ENCODE measurements at places on chromosomes 11 and 22. TPM values are rescaled to one million over a fixed set of nuclear protein-coding genes. Genes with fewer than 3 reads are reported as not detected.

DNA sequence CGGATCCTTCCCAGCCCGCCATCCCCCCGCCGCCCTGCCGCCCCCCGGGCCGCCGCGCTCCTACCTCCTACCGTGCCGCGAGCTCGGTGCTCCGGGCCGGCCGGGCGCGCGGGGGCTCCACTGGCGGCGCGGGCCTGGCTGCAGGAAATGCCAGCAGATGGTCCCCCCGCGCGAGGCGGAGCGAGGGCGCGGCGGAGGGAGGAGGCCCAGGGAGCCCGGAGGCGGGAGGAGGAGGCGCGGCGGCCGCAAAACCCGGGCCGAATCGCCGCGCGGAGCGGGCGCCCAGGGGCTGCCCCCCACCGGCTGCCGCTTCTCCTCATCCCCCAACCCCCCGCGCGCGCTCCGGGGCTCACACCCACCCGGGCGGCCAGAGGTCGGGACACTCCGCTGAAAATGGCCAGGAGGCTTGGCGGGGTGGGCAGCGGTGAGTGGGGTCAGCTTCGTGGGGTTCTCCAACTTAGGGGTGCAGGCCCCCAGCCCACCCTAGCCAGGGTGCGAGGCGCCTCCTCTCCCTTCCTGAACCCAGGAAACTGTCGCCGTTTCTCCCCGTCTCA, at the start of gene OSBPL5:
TSS of gene OSBPL5 (minus strand) at position 159 of the 554 bp plus-strand sequence. CDS start 36,162 bp downstream, outside the sequence.
- peak within 1 kb of the TSS; percentile 61 for H3K4me3 ChIP-seq
- no peak within 1 kb of the TSS for H3K27ac ChIP-seq
- peak; percentile 68 for DNase-seq
- H3K36me3 ChIP-seq, result no peaks in the 10 kb centered on the region

DNA sequence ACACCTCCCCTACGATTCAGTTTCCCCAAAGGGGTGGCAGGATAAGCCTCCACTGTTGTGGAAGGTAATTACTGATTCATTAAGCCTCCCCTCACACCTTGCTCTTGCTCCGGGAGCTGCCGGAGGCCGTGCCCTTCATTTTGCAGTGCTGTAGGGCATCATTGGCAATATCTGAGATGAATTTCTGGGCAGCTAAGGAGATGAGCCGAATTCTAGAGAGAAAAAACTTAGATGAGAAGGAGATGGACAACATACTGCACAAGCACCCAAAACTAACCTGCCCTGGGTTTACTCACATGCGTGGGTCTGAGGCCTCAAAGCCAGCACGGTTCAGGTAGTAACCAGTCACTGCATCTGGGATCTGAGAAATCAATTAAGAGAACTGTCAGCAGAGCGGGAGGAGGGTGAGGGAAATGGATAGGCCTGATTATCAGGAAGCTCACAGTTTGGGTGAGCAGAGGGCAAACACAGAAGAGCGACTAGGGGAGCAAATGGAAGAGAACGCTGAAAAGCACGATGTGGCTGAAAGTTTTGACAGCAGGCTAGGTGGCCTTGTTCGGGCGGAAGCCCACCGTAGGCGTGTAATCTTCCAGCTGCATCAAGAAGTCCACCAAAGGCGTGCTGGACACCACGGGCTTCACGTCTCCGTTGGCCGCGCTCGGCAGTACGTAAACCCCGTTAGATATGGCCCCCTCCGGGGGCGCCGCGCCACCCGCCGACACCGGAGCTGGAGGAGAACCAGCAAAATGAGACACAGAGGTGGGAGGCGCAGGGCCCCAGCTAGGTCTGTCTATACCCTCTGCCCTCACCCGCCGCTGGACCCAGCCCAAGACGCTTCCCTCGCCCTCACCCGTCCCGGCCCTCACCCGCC, 689 bp downstream of the TAF10 start:
- peaks cover 35% of the 10 kb centered on the region for H3K36me3 ChIP-seq
- peak; percentile 28 for DNase-seq
- no peaks in the 10 kb centered on the region for H3K27me3 ChIP-seq
- peaks cover 42% of the 10 kb centered on the region for H3K4me1 ChIP-seq

DNA sequence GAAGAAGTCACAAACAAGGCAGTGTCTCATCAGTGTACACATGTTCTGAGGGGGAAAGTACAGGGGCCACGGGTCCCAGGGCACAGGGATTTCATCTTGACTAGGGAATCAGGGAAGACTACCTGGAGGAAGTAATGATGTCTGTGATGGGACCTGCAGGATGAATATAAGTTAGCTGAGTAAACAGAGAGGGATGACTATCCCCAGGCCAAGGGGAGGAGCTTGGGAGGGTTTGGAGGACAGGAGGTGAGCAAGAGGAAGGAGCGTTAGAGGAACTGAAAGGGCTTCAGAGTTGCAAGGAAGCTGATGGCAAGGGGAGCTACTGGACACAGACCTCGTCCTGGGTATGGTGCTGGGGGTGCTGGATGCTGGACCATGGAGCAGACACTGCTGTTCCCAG, 56.4 kb downstream of the TRAF6 start:
- no peak for DNase-seq
- peaks cover 5% of the 10 kb centered on the region for H3K36me3 ChIP-seq
- H3K27ac ChIP-seq, result no peak overlapping the region

Gene OR52A1
- total RNA-seq, result not detected

All from activated naive CD4-positive, alpha-beta T cell treated with anti-CD3 and anti-CD28 coated beads for 36 hours (primary cell).